ENCODE measurements at places on chromosomes 7 and 10.

DNA sequence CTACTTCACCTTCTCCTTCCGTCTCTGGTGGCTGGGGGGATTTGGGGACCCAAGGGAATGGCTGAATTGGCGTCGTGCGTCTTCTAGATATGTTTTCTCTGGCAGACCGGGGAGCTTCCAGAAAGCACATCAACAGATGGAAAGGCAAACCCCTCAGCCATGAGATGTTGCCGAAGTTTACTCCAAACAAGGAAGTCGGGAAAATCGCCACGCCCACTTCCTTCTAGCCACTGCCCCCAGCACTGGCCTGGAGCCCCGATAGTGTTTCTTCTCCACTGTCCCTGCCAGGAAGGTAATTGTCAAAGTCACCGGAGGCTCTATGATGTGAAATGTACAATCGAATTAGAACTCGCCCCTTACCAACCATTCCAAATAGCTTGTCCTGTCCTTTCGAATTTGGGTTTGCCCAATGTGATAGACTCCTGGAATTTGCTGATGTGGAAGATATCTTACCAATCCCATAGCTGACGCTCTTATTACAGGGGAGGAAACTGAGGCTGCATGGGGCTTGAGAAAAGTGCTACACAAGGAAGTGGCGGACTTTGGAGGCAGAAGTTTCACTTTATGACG lies 191.0 kb downstream of the LSM5 start:
- DNase-seq: no peak

DNA sequence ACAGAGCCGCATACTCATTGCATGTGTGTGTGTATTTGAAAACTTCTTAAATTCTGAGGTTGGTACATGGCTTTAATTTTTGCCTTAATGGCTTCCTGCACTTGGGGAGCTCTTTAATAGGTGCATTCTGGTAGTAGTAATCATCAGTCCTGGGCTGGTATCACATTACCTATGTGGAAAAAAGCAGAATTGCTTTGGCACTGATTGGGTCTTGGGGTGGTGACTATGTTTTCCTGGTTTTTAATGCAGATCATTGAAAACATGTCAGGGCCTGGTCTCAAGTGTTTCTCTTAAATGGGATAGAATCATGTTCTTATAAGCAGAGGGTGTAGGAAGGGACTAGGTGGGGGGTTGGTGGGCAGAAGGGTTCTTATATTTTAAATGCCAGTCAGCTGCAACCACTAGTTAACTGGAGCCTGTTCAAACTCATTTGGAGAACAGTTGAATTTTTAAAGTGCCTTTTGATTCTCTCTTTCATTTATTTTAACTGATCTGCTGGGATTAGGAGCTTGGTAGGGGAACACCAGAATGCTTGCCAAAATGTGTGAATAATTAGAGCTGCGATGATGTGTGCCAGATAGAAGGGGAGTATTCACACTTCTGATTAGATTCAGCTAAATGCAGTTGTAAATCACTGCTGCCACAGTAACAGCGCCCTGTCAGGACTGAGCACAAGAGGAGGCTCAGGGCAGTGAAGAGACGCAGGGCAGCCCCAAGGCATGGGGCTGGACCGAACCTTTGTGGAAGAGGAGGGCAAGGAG lies 633.5 kb upstream of the GALNT17 start:
- DNase-seq: no peak

- DNase-seq: no peak
Observed at GRCh38 chr10:8438603-8439002, 384.1 kb downstream of the GATA3 start.

DNA sequence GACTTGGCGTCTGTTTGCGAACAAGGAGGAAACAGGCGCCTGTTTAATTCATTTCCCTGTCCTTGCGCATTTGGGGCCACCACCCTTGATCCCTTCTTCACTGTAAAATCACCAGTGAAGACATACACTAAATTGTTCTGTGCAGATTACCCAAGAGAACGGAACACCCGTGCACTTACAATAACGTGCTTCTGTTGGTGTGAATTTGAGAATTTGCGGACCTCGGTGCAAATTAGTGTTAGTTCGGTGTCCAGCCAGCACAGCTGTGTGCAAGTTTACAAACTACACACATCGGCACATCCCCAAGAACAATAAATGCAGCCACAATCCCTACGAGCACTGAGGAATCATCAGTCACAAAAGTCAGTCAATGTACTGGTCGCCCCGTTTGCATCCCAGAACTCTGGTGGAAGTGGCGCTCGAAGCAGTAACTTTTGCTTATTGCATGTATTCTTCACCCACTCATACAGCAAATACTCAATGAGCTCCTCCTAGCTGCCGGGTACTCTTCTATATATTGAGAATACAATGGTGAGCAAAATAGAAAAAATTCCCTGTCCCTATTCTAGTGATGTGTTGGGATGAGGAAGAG lies 786 bp upstream of the CNOT4 start:
- no peak for DNase-seq

GRCh38 chr7:132115758-132116157 lies 460.5 kb downstream of the PLXNA4 start:
- DNase-seq: no peak

DNA sequence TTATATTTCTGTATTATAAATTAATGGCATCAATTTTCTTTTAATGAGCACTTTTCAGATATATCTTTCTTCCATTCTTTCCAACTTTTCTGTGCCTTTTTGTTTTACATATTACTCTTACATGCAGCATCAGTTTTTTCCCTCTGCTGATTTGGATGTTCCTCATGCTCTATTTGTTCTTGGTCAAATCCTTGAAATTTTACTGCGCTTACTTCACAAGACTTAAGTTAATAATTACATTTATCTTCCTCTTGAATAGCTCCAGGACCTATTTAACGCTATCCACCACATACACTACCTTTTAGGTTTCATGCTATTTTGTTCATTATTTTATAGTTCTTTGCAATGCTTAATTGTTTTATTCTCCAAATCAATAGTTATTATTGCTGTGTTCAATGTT lies 97.6 kb upstream of the CTTNBP2 start:
- no peak for DNase-seq

All from pulmonary artery endothelial cell (primary cell).